ENCODE measurements at places on chromosomes 2 and 18.

- DNase-seq: no peak
Observed at GRCh38 chr2:222884114-222884771, 23.4 kb downstream of the ACSL3 start.

GRCh38 chr2:113716291-113716690, 40.2 kb downstream of the SLC35F5 start:
- DNase-seq: no peak

GRCh38 chr2:240333985-240334384, 101.5 kb upstream of the GPC1 start:
- DNase-seq: no peak

DNA sequence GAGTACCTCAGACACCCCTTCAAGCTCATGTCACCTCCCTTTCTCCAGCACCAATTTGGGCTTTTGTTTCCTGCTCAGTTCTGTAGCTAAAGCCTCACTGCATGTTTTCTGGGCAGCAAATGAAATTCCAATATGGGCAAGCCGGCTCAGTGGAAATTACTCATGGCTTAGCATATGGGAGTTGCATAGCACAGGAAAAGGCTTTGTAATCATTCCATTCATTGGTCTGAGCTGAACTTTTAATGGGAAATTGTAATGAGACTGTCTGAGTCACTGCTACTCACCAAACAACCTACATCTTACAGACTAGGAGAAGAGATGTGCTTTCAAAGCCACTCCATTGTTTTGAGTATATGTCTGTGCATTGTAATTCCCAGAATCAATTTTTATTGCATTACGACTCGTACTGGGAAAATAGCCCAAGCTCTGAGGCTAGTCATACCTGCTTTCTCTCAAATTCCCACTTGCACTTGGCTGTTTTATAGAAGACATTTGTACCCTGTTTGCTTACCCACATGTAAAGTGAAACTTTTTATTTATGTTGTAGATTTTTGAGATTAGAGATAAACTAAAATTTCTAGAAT, 139.5 kb upstream of the LRATD1 start:
- no peak for DNase-seq

- no peak for DNase-seq
Observed at GRCh38 chr2:40477361-40477760, 25.5 kb upstream of the SLC8A1 start.

GRCh38 chr18:46273861-46274260, 169.7 kb downstream of the HAUS1 start:
- DNase-seq: no peak

DNA sequence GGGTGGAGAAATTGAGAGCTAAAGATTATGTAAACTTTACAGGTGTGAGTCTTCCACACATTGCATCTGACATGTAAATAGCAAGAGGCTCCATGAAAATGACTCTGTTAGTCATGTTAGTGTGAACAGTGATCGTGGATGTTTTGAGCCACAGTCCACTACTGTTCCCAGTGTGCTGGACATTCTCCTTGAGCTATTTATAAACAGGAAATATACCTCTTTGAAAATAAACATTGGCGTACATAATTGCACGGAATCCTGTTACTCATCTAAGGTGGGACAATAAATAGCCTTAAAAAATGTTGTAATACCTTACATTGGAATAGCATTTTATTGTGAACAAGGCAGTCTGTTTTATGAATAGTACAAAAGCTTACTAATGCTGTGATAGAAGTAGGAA, 37.0 kb downstream of the LIMS1 start:
- DNase-seq: no peak

- no peak for DNase-seq
Observed at GRCh38 chr2:192887337-192887736, 692.6 kb upstream of the TMEFF2 start.

DNA sequence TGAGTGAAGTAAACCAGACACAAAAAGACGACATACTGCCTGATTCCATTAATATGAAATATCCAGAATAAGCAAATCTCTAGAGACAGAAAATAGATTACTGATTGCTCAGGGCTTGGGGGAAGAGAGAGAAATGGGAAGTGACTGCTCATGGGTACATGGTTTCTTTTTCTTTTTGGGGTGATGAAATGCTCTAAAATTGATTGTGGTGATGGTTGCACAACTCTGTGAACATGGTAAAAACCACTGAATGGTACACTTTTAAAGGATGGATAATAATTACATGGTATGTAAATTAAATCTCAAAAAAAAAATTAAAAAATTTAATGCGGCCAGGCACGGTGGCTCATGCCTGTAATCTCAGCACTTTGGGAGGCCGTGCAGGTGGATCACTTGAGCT, 39.3 kb downstream of the RPL31 start:
- DNase-seq: no peak

- no peak for DNase-seq
Observed at GRCh38 chr2:241820625-241821384, 11.8 kb downstream of the NEU4 start.

DNA sequence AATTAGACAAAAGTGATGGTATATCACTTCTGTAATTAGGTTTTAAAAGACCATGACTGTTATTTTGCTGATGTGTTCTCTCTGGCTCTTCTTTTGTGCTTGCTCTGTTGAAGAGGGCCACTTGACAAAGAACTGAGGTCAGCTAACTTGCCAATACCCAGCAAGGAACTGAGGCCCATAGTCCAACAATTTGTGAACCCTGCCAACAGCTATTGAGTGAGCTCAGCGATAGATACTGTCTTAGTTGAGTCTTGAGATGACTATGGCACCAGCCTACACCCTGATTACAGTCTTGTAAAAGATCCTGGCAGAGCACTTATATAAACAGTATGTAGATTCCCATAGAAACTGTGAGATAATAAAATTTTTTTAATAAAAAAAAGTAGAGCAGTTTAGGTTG, 103.0 kb downstream of the BMPR2 start:
- no peak for DNase-seq

- DNase-seq: no peak
Observed at GRCh38 chr2:205628422-205628821, 53.9 kb upstream of the NRP2 start.

DNA sequence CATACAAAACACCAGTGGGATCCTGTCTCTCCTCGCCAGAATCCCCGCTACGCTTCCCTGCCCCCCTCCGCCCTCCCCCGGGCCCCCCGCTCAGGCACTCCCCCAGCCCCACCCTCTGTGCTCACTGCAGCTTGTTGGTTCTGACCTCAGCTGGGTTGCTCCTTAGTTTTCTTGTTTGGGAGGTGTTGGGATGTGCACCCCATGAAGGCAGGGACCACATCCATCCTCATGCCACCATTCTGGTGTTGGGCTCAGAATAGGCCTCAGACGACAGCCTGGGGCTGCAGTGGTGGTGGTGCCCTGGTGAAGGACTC, 4.6 kb downstream of the SNED1 start:
- no peak for DNase-seq

GRCh38 chr2:129734343-129735034, 245.0 kb upstream of the RAB6C start:
- no peak for DNase-seq

- DNase-seq: peak; percentile 46
Observed at GRCh38 chr2:230411570-230412370, 4.2 kb upstream of the SP100 start.

GRCh38 chr2:30283931-30284565, 52.7 kb downstream of the LBH start:
- no peak for DNase-seq

GRCh38 chr2:15582710-15583357, 8.8 kb upstream of the DDX1 start:
- DNase-seq: no peak

GRCh38 chr2:147649286-147649685, 195.5 kb upstream of the ACVR2A start:
- no peak for DNase-seq

GRCh38 chr18:79950515-79951341, 725 bp downstream of the SLC66A2 start:
- DNase-seq: no peak

- no peak for DNase-seq
Observed at GRCh38 chr2:226838722-226839121, 2.9 kb downstream of the RHBDD1 start.

GRCh38 chr18:41721103-41721790, 233.8 kb upstream of the PIK3C3 start:
- DNase-seq: no peak

GRCh38 chr2:72915907-72916742, 1.2 kb upstream of the EMX1 start:
- peak; percentile 14 for DNase-seq

- no peak for DNase-seq
Observed at GRCh38 chr18:24446453-24446852, 14.0 kb upstream of the HRH4 start.

GRCh38 chr2:161131074-161131680, 29.1 kb upstream of the TANK start:
- no peak for DNase-seq

DNA sequence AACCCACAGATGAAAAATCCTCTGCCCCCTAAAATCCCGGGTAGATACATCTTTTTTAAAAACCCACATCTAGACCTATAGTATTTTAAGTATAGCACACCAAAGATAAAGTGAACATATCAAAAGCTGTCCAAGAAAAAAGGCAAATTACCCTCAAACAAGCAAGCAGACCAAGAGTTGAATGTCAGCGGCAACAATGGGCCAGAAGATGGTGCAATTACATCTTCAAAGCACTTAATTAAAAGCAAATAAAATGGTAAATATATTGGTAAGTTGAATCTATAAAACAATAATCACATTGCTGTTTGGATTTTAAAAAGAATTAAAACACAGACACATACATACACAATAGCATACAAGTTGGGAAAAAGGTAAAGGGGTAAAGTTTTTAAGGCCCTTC, 98.5 kb downstream of the MYOM1 start:
- no peak for DNase-seq

- DNase-seq: no peak
Observed at GRCh38 chr18:48749768-48750167, 201.0 kb downstream of the SMAD7 start.

- no peak for DNase-seq
Observed at GRCh38 chr2:145909766-145910165, 1389.8 kb upstream of the ZEB2 start.

GRCh38 chr2:48414980-48415835, 114.7 kb upstream of the STON1 start:
- DNase-seq: no peak

- DNase-seq: no peak
Observed at GRCh38 chr18:48858676-48859075, 92.1 kb downstream of the SMAD7 start.

GRCh38 chr2:101698014-101698843, 722 bp downstream of the MAP4K4 start:
- DNase-seq: no peak

DNA sequence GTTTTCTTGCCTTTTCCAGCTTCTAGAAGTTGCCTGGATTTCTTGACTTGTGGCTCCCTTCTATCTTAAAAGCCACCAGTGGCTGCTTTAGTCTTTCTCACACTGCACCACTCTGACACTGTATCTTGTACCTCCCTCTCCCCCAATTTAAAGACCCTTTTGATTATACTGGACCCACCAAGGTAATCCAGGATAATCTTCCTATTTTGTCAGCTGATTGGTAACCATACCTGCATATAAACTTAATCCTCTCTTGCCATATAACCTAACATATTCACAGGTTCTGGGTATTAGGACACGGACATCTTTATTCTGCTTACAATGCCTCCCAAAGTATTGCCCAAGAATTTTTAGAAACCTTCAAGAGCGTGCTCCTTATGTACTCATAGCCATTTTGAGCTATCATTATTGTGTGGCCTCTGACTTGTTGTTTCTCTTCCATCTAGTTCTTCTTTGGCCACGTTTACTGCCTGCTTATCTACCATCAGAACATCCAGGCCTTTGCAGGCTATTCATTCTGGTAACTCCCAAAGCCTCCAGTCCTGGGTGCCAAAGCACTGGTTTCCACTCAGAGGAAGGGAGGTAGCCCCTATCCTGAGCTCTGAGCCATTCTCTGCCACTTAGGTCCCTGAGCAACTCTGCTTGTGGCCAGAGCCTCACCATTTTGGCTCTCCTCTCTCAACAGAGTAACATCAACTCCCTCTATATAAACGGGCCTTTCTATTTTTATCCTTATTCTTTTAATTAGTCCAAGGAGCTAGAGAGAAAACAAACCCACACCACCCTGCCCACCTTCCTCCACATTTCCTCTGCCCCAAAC, 70.8 kb downstream of the MYO3B start:
- DNase-seq: no peak

DNA sequence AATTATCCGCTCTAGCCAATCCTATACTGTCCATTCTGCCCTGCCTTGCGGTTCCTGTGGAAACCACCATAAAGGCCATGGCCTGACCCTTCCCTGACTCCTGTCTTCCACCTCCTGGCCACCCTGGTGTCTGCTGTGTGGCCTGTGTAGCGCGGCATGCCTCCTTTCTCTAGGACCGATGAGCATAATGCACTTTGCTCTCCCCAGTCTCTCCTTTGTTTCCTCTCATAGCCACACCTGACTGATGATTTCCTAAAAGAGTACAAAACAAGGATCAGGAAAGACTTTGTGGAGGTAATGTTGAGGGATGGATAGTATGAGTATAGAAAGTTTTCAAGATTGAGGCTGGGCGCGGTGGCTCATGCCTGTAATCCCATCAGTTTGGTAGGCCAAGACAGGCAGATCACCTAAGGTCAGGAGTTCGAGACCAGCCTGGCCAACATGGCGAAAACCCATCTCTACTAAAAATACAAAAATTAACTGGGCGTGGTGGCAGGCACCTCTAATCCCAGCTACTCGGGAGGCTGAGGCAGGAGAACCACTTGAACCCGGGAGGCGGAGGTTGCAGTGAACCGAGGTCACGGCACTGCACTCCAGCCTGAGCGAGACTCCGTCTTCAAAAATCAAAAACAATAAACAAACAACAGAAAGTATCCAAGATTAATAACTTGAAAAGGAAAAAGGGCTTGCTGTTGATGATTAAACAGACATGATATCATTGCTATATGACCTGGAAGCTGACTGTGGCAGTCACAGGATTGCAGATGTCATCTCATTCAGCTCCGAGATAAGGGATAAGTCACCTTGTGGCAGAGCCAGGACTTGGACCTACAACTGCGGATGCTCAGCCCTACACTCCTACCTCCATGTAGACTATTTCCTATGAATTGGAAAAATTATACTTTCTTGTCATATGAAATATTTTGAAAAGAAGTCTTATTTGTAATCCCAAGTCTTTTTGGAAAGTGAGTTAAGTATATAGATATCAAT, 16.6 kb downstream of the SOWAHC start:
- DNase-seq: no peak

- no peak for DNase-seq
Observed at GRCh38 chr2:216084547-216084946, 2.8 kb downstream of the TMEM169 start.

DNA sequence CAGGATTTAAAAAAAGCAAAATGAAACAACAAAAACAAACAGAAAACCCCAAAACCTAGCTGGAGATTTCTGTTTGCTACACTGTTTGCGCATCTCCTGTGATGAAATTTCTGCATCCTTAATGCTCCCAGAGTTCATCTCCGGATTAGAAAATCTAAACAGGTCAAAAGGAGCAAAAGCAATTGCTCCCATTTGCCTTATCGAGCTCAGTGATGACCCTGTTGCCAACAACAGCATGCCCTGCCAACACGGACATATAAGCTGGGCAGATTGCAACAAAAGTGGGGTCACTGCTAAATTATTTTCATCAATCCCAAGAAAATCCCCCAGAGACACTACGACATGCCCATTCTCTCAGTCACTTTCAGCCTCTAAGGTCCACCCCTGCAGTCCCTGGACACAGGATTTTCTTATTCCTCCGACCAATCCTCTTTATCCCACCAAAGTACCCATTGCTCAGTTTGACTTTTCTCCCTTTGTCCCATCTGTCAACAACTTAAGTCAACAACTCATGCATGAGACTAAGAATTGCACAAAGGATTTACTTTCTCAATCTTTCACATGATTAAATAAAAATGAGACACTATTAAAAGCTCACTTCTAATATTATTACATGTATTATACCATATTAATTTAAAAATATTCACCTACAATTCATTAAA, 67.8 kb downstream of the ABCG8 start:
- no peak for DNase-seq

- DNase-seq: no peak
Observed at GRCh38 chr2:19609266-19609665, 250.8 kb upstream of the OSR1 start.
